ENCODE measurements at places on chromosomes 16 and 17. TPM values are rescaled to one million over a fixed set of nuclear protein-coding genes. Genes with fewer than 3 reads are reported as not detected.

DNA sequence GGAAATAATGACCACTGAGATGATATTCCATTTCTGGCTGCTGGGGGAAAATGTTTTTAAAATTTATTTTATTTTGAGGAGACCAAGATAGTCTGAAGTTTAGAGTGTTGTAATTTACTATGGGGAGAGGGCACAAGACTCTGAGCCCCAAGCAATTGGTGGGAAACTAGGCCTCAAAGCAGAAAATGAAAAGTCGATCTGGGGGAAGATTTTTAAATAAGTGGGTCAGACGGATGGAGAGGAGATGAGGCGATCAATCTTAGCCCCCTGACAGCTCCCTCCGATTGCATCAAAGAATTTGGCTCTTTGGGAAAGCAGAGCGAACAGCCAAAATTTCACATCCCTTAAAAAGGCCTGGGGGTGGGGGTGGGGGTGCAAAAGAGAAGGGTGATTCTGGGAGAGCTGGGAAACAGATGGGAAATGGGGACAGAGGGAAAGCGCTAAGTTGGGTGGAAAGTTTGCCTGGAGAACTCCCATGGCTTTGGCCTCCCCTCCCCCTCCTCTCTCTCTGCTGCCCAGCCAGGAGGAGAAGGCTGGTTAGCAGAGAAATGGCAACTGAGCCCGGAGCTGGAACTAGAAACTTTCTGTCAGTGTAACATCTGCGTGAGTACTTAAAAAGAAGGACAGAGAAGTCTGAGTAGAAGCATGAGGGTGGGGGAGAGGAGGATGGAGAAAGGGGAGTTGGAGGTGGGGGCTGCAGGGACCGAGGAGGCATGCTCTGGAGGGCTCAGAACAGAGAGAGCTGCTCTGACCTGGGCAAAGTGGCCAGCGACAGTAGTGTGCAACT is 1.4 kb upstream of the HOXB2 start:
- no peak for DNase-seq

Gene GPR179
- total RNA-seq: not detected

- DNase-seq: no peak
Measured at GRCh38 chr16:46961373-46962353, 11.8 kb downstream of the DNAJA2 start.

DNA sequence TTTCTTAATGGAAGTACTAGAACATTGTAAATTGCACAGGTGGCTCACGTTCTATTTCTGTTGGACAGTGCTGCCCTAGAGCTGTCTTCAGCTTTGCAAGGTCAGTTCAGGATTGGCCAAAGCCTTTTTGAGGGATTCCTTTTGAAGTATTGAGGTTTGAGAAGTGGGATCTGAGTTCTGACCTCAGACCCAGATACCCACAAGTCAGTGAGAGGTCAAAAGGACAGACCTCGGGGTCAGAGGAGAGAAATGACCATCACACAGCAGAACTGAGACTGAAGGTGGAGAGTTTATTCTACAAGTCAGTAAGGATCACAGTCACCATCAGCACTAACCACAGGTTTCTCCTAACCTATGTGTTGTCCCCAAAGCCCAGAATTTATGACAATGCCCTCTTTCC is 1.7 kb downstream of the ACSM5 start:
- no peak for DNase-seq

- no peak for DNase-seq
Measured at GRCh38 chr16:73286346-73287267, 238.7 kb upstream of the ZFHX3 start.

GRCh38 chr16:3175157-3176093 is 12.6 kb upstream of the OR1F1 start:
- no peak for DNase-seq

Data from thoracic aorta (tissue), 2 donors.